ENCODE measurements at places on chromosomes 5 and 9. TPM values are rescaled to one million over a fixed set of nuclear protein-coding genes. Genes with fewer than 3 reads are reported as not detected.

QRFP gene
- total RNA-seq: not detected

PPP3R2 gene
- total RNA-seq: not detected

DNA sequence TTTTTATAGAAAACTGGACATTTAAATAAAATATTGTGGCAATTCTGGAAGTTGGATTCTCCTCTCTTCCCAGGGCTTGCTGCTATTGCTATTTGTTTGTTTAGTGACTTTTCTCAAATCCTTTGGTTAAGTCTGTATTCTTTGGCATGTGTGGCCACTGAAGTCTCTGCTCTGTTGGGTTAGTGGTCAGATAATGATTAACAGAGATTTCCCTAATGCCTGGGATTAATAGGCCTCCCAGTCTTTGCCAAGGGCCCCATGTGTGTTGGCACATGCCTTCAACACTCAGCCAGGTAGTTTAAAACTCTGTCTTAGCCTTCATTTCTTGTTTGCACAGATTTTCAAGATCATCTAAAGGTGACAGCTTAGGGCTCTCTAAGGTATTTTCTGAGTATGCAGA is 92.8 kb upstream of the EPB41L4A start:
- no peak for DNase-seq
- no peak overlapping the region for H3K4me3 ChIP-seq
- H3K27ac ChIP-seq: no peak overlapping the region
- H3K4me1 ChIP-seq: no peaks in the 10 kb centered on the region
- H3K27me3 ChIP-seq: no peaks in the 10 kb centered on the region
- H3K36me3 ChIP-seq: no peaks in the 10 kb centered on the region

- H3K27me3 ChIP-seq: no peaks in the 10 kb centered on the region
- peaks cover 24% of the 10 kb centered on the region for H3K4me1 ChIP-seq
- no peak overlapping the region for H3K27ac ChIP-seq
Measured at GRCh38 chr9:99050924-99051323, 54.0 kb upstream of the TGFBR1 start.

Measured in IMR-90 (cell line).